Smooth muscle cell of trachea (primary cell): ENCODE measurements at places on chromosomes 2 and 18. TPM values are rescaled to one million over a fixed set of nuclear protein-coding genes. Genes with fewer than 3 reads are reported as not detected.

Gene PPIL3
- 51.9 and 57.6 TPM in 2 replicates for total RNA-seq

Gene ADCYAP1
- not detected in 2 replicates for total RNA-seq

Gene TEKT4
- total RNA-seq, result not detected in 2 replicates

Gene CCDC74B
- total RNA-seq, result 4.8 and 9.3 TPM in 2 replicates

Gene ERBB4
- 0.15 and 0.17 TPM in 2 replicates for total RNA-seq

Gene KHK
- total RNA-seq, result 0.50 and 1.3 TPM in 2 replicates

Gene B3GNT7
- 0.33 TPM in 1 of 2 replicates, not detected in the other for total RNA-seq

Gene PLCL1
- 1.6 and 1.7 TPM in 2 replicates for total RNA-seq

Gene SCN9A
- total RNA-seq, result 20.5 and 40.9 TPM in 2 replicates

Gene BBS5
- 7.6 and 10.4 TPM in 2 replicates for total RNA-seq

Gene GPBAR1
- total RNA-seq, result not detected in 2 replicates

Gene POTEJ
- not detected in 2 replicates for total RNA-seq

Gene GALNT14
- 0.66 and 1.7 TPM in 2 replicates for total RNA-seq

Gene SLC16A14
- total RNA-seq, result 2.0 and 2.6 TPM in 2 replicates

Gene MORN2
- total RNA-seq, result 10.8 and 27.3 TPM in 2 replicates

Gene DTYMK
- 22.0 and 70.8 TPM in 2 replicates for total RNA-seq

Gene UXS1
- 31.1 and 32.9 TPM in 2 replicates for total RNA-seq

Gene SDC1
- total RNA-seq, result 57.6 and 63.1 TPM in 2 replicates

Gene DTNA
- 17.5 and 30.1 TPM in 2 replicates for total RNA-seq

Gene SCG2
- total RNA-seq, result 1.0 and 1.2 TPM in 2 replicates

Gene PRKAG3
- total RNA-seq, result 0.15 and 0.50 TPM in 2 replicates

Gene MALL
- 39.9 and 41.2 TPM in 2 replicates for total RNA-seq

Gene GPR45
- total RNA-seq, result not detected in 2 replicates

Gene HAAO
- 2.3 and 6.3 TPM in 2 replicates for total RNA-seq

Gene UCN
- 1.5 and 1.8 TPM in 2 replicates for total RNA-seq

Gene TMEM37
- total RNA-seq, result 0.44 and 1.5 TPM in 2 replicates

Gene SLC9A2
- under 0.01 TPM in 2 replicates for total RNA-seq

Gene TDRD15
- not detected in 2 replicates for total RNA-seq

Gene C1QL2
- not detected in 2 replicates for total RNA-seq

Gene RNF152
- 9.2 and 14.7 TPM in 2 replicates for total RNA-seq

Gene CD226
- 0.44 and 0.66 TPM in 2 replicates for total RNA-seq

Gene ARHGAP25
- 0.66 and 1.7 TPM in 2 replicates for total RNA-seq

Gene SERPINB13
- not detected in 2 replicates for total RNA-seq

Gene ALKAL2
- total RNA-seq, result not detected in 2 replicates

Gene LYPD6B
- not detected in 2 replicates for total RNA-seq

Gene CNDP1
- not detected in 2 replicates for total RNA-seq

Gene CEBPZOS
- 15.7 and 21.8 TPM in 2 replicates for total RNA-seq

Gene ALPP
- total RNA-seq, result under 0.01 TPM in 1 of 2 replicates, not detected in the other

Gene NT5C1B
- total RNA-seq, result not detected in 2 replicates

Gene KCNG3
- under 0.01 TPM in 1 of 2 replicates, not detected in the other for total RNA-seq

Gene DYSF
- 0.15 and 0.17 TPM in 2 replicates for total RNA-seq

Gene LRATD1
- total RNA-seq, result under 0.01 TPM in 2 replicates

Gene GALNT3
- total RNA-seq, result 0.33 and 0.58 TPM in 2 replicates

Gene TPO
- not detected in 2 replicates for total RNA-seq

Gene NEU4
- total RNA-seq, result under 0.01 TPM in 1 of 2 replicates, not detected in the other

Gene LIMS4
- 1.2 and 3.6 TPM in 2 replicates for total RNA-seq

Gene MCEE
- total RNA-seq, result 23.5 and 29.8 TPM in 2 replicates

Gene GTF2A1L
- 0.66 and 0.87 TPM in 2 replicates for total RNA-seq

Gene LYG1
- 0.17 and 0.73 TPM in 2 replicates for total RNA-seq

Gene RGPD3
- 0.29 and 0.33 TPM in 2 replicates for total RNA-seq

Gene CCDC85A
- total RNA-seq, result 0.66 and 0.73 TPM in 2 replicates

Gene MAPK4
- not detected in 2 replicates for total RNA-seq

Gene CXCR1
- not detected in 2 replicates for total RNA-seq

Gene C2orf78
- not detected in 2 replicates for total RNA-seq

Gene TUBA3E
- not detected in 2 replicates for total RNA-seq
